ENCODE measurements at places on chromosomes 7 and 10.

DNA sequence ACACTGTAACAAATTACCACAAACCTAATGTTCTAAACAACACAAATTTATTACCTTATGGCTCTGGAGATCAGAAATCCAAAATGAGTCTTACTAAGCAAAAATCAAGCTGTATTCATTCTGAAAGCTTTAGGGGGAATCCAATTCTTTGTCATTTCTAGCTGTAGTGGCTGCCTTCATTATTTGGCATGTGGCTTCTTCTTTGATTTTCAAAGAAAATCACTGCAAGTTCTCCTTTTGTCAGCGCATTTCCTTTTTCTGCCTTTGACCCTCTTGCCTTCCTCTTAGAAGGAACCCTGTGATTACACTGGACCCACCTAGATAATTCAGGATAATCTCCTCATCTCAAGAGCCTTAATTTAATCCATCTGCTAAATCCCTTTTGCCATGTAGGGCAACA, 36.9 kb downstream of the ZPBP start:
- DNase-seq = peak; percentile 3

- no peak for DNase-seq
These were observed 201.5 kb downstream of the LRMDA start for GRCh38 chr10:75632805-75633462.

DNA sequence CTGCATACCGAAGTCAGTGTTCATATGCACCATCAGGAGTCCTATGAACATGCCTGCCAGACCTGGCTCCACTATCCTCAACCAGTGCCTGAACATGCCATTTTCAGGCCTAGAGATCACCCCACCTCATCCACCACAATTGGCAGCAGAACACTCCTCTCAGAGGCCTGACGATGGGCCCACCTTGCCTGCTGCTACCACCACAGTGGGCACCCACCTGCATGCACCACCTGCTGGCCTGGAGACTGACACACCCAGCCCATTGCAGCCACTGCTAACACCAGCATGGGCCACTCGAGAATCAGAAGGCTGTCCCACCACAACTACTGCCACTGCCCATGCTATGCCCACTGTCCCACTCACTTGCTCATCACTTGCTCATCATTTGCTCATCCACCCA, 130.7 kb upstream of the FAM13C start:
- no peak for DNase-seq

DNA sequence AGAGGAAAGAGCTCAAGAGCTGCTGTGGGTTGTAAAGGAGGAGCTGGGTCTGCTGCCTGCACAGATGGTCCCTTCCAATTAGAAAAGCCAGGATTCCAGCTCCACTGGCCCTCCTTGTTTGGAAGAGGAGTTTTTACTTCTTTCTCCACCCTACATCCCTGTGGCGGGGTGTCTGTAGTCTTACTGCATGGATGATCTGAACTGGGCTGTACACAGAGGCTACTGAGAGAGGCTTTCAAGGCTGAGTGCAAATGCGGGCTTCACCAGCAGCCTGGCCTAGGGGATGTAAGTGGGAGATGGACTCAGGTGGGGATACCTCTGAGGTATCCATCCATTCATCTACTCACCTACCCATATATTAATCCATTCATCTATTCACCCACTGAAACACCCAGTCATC, 7.1 kb upstream of the CXCL12 start:
- no peak for DNase-seq

GRCh38 chr7:106968160-106968559, 76.3 kb upstream of the PRKAR2B start:
- DNase-seq = no peak

DNA sequence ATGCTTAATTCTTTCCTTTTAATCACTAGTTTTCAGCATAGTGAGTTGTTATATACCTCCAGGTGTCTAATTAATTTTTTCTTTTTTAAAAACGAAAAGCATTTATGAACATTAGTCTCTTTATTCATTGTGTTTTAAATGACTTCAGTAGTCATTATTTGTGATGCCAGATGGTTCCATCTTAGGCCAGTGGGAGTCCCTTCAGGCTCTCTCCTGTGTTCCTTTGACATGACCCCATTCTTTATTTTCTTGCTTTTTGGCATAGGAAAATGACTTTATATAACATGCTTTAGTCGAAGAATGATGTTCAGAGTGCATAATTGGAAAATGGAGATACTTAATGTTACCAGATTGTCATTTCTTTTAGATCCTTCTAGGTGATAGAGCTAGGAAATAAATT, 24.4 kb downstream of the MKLN1 start:
- no peak for DNase-seq

DNA sequence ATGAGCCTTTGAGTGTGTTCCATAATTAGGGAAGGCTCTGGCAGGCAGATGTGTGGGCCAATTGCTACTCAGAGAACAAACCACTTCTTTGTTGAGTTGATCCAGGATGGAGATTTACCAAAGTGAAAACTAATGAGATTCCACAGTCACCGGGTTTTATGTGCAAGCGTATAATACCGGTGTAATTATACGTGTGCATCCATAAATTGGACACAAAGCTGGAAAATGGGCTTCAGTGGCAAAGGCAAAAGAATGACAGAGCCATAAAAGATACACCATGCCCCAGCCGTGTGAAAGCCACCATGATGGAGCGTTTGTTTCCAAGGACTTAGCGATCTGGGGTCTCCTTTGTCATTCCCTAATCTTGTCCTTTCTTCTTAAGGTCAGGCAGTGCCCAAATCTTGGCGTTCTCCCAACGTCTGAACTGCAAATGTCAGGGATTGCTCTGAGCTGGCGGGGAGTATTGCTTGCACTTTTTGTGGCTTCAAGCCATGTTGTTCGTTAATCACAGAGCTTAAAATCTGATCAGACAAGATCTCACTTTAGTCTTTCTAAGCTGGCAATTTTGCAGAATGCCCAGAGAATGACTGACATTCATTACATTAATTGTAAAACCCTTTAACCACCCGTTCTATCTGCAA, 70.1 kb downstream of the NPTX2 start:
- DNase-seq = no peak

- no peak for DNase-seq
These were observed 11.9 kb upstream of the ZCCHC24 start for GRCh38 chr10:79457256-79457785.

- no peak for DNase-seq
These were observed 223.2 kb downstream of the MAD1L1 start for GRCh38 chr7:2009541-2010001.

- peak; percentile 95 for DNase-seq
These were observed 10.8 kb downstream of the LFNG start for GRCh38 chr7:2530071-2530987.

DNA sequence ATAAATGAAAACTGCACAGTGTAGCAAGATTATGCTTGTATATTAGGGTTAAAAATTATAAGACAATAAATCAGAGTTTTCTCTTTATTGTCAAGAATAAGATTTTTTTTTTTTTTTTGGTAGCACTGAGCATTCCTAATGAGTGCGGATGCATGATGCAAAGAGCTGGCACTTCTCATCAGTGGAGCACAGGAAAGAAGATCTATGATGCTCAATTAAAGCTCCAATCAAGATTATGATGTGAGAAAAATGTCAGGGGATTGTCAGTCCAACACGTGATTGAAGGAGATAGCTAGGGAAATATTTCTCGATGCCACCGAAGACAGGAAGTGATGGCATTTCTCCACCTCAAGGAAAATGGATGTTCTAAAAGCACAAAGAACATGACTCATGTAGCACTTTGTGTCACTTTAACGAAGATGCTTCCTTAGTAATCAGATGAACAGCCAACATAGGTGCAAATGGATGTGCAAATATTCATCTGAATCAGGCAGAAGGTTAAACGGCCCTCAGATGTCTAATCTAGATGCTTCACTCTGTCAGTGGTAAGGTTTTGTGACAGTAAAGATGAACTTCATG, 240.9 kb downstream of the THSD7A start:
- no peak for DNase-seq

- DNase-seq = no peak
These were observed 1.9 kb downstream of the CHAT start for GRCh38 chr10:49615721-49616120.

GRCh38 chr7:151115836-151116418, 29.7 kb downstream of the AGAP3 start:
- no peak for DNase-seq

DNA sequence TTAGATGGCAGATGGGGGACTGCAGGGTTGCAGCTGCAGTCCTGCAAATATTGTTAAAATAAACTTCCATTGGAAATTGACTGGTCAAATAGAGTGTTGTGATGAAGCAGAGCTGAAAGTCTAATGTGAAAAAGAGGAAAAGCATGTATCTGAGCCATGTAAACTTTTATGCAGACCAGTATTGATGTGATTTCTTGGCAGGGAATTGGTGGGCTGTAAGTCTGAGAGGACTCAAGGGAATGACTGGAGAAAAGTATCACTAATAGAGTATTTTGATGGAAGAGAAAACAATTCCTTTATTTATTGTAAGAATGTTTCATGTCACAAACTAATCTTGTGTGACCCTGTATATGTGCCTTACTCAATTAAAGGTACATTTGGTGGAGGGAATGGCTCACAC, 155.5 kb downstream of the PPP1R9A start:
- no peak for DNase-seq

DNA sequence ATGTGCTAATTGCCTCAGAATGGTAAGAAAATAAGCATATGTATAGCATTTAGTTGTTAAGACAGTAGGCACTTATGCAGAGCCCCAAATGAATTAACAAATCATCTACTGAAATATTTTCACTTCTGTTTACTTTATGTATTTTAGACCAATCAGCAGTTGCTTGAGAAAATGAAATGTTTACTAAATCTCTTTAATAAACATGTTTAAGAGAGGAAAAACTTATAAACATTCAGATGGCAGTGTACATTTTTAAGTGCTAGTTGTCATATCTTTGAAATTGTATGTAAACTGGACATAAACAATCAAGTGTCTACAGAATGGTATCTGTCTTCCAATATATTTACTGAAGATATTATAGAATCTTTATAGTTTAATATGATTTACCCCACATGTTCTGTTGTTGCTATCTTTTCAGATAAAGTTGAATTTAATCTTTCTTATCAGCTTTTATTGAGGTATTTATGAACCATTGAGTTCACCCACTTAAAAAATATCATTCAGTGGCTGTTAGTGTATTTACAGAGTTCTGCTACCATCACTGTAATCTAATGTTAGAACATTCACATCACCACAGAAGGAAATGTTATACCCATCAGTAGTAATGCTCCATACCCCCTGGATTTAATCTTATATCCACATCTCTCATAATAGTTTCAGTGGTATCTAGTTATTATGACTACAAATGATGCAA, 264.3 kb downstream of the ADK start:
- peak; percentile 6 for DNase-seq

GRCh38 chr7:95263785-95264362, 60.5 kb downstream of the PON1 start:
- DNase-seq = no peak

GRCh38 chr10:84563355-84563754, 235.0 kb downstream of the CCSER2 start:
- DNase-seq = no peak

- DNase-seq = no peak
These were observed 34.7 kb upstream of the KMT2E start for GRCh38 chr7:104979167-104979841.

DNA sequence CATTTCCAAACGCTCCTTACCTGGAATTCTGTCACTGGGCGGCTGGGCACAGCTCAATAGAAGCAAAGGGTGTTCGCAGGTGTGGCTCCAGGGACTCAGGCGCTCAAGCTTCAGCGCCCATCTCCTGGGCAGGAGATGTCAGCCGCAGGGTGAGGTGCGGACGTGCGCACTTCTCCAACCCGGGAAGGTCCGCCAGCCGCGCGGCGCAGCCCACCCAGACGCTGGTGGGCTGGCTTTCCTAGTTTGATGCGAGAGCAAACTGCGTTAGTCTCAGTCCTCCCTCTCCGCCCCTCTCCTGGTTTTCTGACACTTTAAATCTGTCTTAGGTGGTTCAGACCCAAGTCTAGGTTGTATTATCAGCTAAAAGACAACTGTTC, 267 bp downstream of the CALCR start:
- no peak for DNase-seq

- DNase-seq = no peak
These were observed 26.6 kb downstream of the MKX start for GRCh38 chr10:27719052-27719451.

- DNase-seq = no peak
These were observed 102.2 kb downstream of the ZNF92 start for GRCh38 chr7:65475734-65476319.

GRCh38 chr10:91569522-91569921, 63.3 kb downstream of the PPP1R3C start:
- DNase-seq = no peak

Measured in inflammatory macrophage treated with lipopolysaccharide for 1 hour (primary cell).